Activated effector memory CD4-positive, alpha-beta T cell treated with anti-CD3 and anti-CD28 coated beads, Interleukin-2, amount 50 U/mL, for 16 hours (primary cell): ENCODE measurements at places on chromosomes 6 and 20.
A peak's percentile ranks its signal among the peaks of the same experiment; 100 is the strongest.

DNA sequence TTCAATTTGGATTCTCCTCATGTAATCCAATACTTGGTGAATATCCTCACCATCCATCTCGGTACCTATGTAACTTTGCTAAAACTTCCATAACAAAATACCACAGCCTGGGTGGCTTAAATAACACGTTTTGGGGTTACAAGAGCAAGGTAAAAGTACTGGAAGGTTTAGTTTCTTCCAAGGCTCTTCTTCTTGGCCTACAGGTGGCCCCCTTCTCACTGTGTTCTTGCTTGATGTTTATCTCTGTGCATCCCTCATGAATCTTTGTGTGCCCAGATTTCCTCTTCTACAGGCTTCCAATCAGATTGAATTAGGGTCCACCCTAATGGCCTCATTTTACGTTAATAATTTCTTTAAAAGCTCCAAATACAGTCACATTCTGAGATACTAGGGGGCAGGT lies 163.3 kb upstream of the HCRTR2 start:
- no peak for DNase-seq

DNA sequence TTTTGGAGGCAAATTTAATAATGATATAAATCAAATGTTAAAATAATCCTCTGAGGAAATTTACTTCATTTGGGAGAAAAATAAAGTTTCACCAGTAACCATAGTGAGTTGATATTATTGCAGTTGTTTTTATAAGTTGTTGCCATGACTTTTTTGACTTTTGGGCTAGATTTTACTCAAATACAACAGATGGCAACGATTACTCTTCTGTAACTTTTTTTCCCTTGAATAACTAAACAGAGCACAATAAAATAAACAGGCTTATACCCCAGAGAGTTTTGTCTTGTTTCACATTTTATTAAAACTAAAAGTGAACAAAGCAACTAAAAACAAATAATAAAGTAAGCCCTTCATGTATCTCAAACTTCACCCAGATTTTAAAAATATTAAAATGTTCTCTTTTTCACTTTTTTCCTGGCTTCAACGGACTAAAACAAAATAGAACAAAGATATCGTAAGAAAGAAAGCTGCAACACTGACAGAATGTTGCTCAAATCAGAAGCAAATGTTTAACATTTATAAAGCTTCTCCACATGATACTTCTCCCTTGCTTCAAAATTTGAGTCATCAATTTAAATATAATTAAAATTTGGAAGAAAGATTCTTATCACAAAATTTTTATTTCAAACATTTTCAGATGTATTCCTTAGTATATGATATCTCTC lies 42.5 kb upstream of the BMP5 start:
- DNase-seq, result no peak

GRCh38 chr6:27565839-27566779 lies 93.2 kb upstream of the ZNF184 start:
- DNase-seq, result no peak

DNA sequence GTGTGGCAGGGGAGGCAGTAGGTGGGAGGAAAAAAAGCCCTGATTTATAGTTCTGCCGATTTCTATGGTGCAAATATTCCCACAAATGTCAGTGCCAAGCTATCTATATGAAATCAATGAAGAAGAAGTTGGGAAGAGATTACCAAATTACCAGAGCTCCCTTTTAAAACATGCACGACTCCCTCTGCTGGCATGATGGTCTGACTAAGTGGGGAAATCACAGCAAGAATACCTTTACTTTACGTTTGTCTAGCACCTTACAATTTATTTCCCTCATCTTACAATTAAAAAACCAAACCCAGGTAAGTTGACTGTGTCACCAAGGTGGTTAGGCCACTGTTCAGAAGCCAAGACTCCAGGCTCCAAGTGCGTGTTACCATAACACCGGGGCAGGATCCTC lies 55.6 kb downstream of the AGPAT4 start:
- DNase-seq, result no peak

DNA sequence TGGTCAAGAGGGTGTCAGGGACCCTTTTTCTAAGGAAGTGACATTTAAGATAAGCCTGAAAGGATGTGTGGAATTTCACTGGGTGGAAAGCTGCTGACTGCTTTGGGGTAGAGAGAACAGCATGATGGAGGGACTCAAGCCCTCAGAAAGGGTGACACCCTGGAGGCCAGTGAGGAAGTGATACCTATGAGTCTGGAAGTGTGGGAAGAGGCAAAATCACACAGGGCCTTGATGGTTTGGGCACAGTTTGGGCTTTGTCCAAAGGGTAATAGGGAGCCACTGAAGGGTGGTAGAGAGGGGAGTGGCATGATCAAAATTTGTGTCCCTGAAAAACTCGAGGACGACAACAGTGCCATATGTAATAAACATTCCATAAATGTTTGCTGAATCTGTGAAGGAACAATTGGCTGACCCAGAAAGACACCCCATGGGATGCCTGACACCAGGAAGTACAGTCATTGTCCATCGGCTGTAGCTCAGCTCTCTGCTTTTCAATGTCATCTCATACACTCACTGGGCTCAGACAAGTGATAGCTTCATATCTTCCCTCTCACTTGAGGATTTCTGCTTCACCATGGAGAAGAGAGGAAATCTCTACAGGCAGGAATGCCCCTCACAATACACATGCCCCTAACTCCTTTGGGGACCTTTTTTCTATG lies 21.3 kb downstream of the CASS4 start:
- peak; percentile 17 for DNase-seq

GRCh38 chr6:88115307-88115706 lies 50.8 kb downstream of the CNR1 start:
- no peak for DNase-seq
